Activated T-cell treated with anti-CD3 and anti-CD28 coated beads for 4 hours (primary cell): ENCODE measurements at places on chromosomes 12 and 14.

DNA sequence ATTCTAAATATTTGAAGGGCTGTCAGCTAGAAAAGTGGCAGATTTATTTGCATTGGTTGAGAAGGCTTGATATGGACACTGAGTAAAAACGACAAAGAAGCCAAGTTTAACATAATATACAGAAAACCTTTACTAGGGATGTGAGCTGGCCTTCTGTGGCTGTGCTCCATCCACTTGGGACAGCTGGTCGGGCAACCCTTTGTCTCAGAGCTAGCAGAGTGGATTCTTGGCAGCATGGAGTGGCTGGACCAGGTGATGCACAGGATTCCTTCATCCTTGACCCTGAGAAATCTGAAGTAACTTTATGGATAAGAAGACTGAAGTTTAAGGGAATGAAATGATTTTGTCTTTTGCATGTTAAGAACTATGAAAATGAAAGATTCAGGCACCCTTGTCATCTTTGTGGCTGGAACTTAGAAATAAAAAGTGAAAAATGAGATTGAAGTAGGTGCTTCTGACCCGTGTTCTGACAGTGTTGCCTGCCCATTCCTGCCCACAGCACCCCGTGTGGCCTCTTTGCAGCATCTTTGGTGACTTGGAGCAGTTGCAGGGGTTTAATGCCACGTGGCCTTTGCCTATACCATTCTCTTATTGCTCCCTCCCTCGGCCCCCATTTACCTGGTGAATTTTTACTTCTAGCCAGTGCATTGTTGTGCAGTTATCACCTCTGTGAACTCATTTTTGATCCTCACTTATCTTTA, 32.6 kb downstream of the PELI2 start:
- DNase-seq, result no peak

GRCh38 chr14:69101331-69101826, 51.5 kb downstream of the DCAF5 start:
- DNase-seq, result no peak

DNA sequence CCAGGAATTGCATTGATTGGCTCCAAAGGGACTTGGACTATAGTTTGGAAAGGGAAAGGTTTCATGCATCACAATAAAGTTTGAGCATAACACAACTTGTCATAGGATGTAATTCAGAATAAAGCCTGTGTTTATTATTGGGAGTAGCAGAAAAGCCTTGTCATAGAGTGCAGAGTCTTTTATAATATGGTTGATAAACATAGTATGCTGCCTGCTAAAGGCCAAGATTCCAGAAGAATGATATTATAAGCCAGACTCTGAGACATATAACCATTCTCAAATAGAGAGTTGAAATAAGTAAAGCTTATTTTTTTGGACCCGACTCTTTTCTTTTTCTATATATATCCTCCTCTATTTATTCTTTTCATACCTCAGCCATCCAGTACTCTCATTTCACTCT, 207.3 kb downstream of the LRIG3 start:
- no peak for DNase-seq

GRCh38 chr14:34072921-34073320, 122.0 kb upstream of the EGLN3 start:
- no peak for DNase-seq

DNA sequence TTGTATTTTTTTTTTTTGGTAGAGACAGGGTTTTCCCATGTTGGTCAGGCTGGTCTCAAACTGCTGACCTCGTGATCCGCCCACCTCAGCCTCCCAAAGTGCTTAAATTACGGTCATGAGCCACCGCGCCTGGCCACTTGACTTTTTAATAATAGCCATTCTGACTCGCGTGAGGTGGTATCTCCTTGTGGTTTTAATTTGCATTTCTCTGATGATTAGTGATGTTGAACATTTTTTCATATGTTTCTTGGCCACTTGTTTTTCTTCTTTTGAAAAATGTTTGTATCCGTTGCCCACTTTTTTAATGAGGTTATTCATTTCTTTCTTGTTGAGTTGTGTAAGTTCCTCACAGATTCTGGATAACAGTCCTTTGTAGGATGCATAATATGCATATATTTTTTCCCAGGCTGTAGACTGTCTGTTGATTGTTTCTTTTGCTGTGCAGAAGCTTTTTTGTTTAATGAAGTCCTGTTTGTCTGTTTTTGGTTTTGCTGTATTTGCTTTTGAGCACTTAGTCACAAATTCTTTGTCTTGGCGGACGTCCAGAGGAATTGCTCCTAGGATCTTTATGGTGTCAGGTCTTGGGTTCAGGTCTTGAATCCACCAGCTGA, 10.3 kb upstream of the PGAM5 start:
- no peak for DNase-seq

- DNase-seq, result no peak
Observed at GRCh38 chr12:94563286-94563685, 87.1 kb downstream of the TMCC3 start.
